Stimulated activated CD8-positive, alpha-beta memory T cell treated with anti-CD3 and anti-CD28 coated beads, Interleukin-4, amount 100 ng/mL, for 1 hour (primary cell): ENCODE measurements at places on chromosomes 5 and 9.

DNA sequence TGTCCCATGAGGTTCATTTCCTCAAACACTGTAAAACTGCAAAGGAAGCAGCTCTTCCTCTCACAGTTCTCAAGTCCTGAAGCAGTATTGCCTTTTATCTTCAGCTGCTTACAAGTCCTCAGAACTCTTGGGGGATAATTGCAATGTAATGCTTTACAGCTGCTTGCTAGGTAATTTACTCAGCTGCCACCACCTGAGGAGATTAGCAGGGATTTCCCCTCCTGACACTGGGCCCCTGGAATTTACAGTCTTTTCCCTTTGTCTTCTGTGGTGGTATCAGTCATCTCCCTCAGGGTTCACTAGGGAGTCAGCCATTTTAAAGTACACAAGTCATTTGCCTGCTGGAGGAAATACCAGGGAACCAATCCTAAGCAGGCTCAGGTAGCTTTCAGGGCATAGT, 754.3 kb upstream of the GRAMD2B start:
- no peak for DNase-seq

GRCh38 chr5:180684623-180685161, 35.3 kb upstream of the FLT4 start:
- no peak for DNase-seq

- DNase-seq: no peak
Observed at GRCh38 chr5:5182508-5183188, 42.5 kb downstream of the ADAMTS16 start.

GRCh38 chr5:110727025-110727314, 499 bp upstream of the TMEM232 start:
- DNase-seq: no peak

- DNase-seq: no peak
Observed at GRCh38 chr9:129182625-129183494, 4.8 kb upstream of the IER5L start.

- no peak for DNase-seq
Observed at GRCh38 chr5:104344809-104345208, 782.2 kb upstream of the NUDT12 start.

DNA sequence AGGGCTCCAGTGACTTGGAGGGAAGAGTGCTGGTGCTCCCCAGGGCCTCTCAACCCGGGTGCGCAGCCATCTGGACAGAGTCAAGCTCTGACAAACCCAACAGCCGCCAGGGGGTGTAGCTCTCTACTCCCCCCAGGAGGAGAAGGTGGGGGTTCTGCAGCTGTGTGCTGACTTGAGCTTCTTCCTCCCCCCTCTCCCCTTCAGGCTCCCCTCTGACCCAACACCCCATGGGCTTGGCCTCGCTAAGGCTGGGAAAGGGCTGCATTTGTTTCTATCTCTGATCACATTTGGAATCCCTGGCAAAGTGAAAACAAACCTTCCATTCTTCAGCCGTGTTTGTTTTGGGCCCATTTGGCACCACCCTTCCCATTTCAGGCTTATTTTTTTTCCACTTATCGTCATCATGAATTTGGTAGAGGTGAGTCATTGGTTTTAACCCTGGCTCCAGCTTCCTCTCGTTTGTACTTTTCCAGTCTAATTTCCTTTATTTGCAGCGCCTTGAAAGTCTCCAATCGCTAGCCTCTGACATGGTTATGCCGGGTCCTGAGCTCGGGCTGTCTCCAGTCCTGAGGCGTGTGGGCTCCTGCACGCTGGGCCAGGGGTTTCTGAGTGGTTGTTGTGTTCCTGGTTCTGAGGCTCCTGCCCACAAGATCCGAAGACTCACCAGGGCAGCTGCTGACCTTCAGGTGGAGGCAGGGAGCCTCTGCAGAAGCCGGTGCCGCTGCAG, 36.1 kb downstream of the DAP start:
- DNase-seq: no peak
